Activated T-helper 9 cell treated with anti-CD3 and anti-CD28 coated beads, Interleukin-2, amount 50 U/mL, for 16 hours (primary cell): ENCODE measurements at places on chromosomes 7 and 10.

DNA sequence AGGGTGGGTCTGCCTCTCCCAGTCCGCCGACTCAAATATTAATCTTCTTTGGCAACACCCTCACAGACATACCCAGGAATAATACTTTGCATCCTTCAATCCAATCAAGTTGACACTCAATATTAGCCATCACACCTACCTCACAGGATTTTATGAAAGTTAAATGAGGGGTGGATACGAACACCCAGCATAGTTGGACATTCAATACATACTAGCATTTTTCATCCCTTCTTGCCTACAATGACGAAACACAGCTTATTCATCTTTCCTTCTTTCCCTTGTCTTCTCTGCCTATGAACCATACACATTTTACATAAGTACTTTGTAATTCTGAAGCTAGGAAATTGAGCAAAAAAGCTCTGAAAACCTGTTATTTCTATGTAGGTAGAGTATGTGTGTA is 48.5 kb downstream of the EMX2 start:
- no peak for DNase-seq

DNA sequence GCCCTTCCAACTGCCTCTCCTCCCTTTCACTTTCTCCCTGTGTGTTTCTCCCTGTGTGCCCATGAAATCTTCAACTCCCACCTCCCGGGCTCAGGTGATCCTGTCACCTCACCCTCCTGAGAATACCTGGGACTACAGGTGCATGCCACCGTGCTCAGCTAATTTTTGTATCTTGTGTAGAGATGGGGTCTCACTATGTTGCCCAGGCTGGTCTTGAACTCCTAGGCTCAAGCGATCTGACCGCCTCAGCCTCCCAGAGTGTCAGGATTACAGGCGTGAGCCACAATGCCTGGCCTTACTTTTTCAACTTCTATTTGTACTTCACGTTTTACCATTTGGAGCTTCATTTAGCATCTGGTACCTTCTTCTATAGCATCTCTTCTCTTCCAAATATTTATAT is 24.9 kb downstream of the ST8SIA6 start:
- DNase-seq = no peak

DNA sequence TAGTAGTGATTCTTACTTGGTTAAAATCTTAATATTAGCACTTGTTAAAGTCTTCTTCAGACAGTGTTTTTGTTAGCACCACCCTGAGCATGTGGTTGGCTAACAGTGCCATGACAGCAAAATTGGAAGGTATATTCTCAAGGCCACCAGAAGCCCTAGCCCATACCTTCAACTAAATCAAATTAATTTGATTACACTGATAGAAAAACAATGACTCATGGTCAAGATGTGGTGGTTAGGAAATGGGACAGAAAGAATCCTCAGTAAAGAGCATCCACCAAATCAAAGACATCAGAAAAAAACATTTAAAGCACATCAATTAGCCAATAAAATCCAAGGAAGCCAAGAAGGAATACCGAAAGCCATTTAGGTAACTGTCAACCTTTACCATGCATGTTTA is 75.5 kb downstream of the PIP4K2A start:
- DNase-seq = no peak

GRCh38 chr7:30877993-30878392 is 33.7 kb upstream of the AQP1 start:
- DNase-seq = no peak

DNA sequence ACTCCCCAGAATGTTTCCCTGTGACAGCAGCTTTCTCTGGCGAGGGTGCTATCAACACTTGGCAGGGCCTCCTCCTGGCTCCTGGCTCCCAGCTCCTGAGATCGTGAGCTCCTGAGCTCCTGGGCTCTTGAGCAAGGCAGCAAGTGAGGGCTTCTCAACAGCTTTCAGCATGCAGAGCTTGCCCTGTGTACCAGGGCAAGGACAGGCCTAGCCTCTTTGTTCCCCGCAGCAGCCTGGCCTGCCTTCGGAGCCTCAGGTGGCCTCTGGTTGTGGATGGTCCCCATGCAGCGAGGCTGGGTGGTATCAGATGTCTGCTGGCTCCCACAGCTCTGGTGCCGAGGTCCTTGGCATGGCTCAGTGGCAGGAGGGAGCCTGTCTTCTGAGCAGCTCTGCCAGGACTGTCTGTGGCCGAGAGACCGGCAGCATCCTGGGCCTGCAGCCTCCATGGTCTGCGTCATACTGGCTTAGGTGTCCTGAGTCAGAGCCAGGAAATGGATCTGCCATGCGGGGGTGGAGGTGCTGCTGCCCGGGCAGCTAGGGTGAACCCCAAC is 44.2 kb downstream of the ZMIZ1 start:
- DNase-seq = no peak

GRCh38 chr10:114388275-114388674 is 16.0 kb downstream of the AFAP1L2 start:
- no peak for DNase-seq

DNA sequence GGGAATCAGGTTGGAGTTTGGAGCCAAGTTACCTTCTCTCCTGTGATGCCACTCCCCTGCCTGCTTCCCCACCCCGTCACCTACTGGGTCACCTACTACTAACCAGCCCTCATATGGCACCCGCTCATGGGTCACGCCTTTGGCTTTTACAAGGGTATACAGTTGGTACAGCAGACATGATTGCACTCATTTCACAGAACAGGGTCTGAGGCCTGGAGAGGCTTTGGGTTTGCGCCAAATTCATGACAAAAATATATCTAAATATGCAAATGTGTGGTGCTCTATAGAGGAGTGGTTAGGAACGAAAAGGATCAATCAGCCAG is 10.7 kb downstream of the CRYGN start:
- no peak for DNase-seq

GRCh38 chr10:32941357-32941756 is 16.7 kb downstream of the ITGB1 start:
- no peak for DNase-seq

DNA sequence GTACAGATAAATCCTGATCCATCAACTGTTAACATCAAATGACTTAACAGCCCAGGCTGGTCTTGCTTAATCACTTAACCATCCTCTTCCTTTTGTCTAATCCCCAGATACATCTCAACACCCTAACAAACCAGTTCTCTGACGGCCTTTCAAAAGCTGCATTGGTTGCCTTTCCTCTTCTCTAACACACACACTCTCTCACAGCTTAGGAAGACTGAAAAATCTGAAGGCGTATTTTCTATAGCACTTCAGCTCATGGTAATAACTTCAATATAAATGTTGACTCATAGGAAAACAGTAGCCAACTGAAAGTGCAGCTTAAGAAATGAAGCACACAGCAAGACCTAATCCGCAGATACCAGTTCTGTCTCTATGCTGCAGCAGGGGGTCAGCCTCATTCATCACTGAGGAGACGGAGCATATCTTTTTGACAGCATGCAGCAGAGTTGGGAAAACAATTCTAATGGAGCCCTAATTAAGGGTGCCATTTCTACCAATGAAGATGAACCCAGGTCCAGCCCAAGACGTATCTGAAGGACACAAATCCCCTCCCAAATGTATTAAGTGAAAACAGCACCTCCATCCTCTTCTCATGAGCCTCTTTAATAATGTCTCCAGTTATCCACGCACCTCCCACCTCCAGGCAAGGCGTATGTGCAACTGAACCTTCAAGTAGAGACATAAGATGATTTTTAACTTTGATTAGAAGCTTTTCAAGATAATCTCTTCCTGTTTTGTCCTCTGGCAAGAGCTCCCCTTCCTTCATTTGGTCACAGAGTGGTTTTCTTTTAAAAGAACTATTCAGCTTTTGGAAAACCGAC is 211.7 kb upstream of the NFE2L3 start:
- DNase-seq = no peak

- DNase-seq = no peak
Observed at GRCh38 chr7:80480566-80480965, 31.3 kb downstream of the GNAT3 start.
